ENCODE measurements at places on chromosomes 3 and 15. TPM values are rescaled to one million over a fixed set of nuclear protein-coding genes. Genes with fewer than 3 reads are reported as not detected.

DNA sequence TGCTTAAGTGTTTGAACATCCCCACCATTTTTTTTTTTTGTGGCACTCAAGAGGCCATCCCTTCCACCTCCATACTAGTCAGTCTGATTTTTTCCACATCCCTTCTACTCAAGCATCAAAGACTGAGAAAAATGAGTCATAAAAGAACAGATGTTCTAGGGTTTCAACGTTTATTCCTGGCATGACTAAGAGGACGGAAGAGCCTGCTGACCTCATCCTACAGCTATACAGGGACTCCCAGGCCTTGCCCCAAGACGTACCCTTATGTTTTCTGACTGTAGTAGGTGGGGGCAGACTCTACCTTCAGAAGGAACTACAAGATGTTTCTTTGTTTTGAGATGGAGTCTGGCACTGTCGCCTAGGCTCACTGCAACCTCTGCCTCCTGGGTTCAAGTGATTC is 3.3 kb upstream of the ITPKA start:
- no peak for DNase-seq
- H3K4me3 ChIP-seq: no peak overlapping the region
- peaks cover 28% of the 10 kb centered on the region for H3K27me3 ChIP-seq
- H3K4me1 ChIP-seq: peaks cover 22% of the 10 kb centered on the region
- H3K27ac ChIP-seq: no peak overlapping the region

GRCh38 chr15:81296673-81297072 is 27.3 kb downstream of the STARD5 start:
- no peaks in the 10 kb centered on the region for H3K27me3 ChIP-seq
- peak; percentile 72 for DNase-seq
- H3K27ac ChIP-seq: peak overlapping the region; percentile 79
- peaks cover 48% of the 10 kb centered on the region for H3K4me1 ChIP-seq
- H3K4me3 ChIP-seq: peak overlapping the region; percentile 49
- peaks cover 55% of the 10 kb centered on the region for H3K36me3 ChIP-seq

USF3 gene
- 22.2 TPM for total RNA-seq

TMEM207 gene
- not detected for total RNA-seq

NPAP1 gene
- 0.17 TPM for total RNA-seq

COL6A5 gene
- total RNA-seq: 6.3 TPM

DTX3L gene
- 67.5 TPM for total RNA-seq

Data from upper lobe of right lung (tissue), 1 donor.